ENCODE measurements at places on chromosomes 2 and 18. TPM values are rescaled to one million over a fixed set of nuclear protein-coding genes. Genes with fewer than 3 reads are reported as not detected.

DNA sequence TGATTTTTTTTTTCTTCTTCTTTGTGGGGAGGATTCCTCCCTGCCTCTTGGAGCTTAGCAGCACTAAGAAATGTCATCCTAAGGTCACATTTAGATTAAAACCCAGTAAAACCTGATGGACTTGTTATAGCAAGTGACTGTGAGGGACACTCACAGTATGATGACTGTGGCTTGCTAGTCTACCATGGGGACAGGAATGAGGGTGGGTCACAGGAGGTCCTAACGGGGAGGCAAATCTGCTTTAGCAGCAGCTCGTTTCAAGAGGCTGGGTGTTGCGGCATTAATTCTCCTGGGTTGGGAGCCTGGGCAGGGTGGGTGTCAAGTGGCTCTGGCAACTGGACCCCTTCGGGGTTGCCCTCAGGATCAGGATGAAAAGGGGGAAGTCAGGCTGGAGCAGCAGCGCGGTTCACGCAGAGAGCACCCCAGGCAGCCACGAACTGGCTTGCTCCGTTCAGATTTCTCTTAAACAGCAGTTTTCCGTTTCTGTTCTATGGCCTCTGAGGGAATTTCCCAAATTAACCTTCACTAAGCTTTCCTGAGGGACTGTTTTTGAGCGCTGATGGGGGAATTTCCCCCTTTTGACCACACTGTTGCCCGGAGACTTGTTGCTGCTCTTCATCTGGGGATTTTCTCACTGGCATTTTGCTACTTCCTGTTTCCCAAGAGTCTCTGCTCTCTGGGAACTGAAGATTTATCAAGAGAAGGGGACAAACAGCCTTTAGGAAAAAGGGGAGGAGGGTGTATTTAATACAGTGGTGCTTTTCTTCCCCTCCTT, 59.8 kb upstream of the PELI1 start:
- peak overlapping the region; percentile 86 for H3K27ac ChIP-seq
- no peaks in the 10 kb centered on the region for H3K27me3 ChIP-seq
- H3K36me3 ChIP-seq = no peaks in the 10 kb centered on the region
- DNase-seq = peak; percentile 30
- peaks cover 40% of the 10 kb centered on the region for H3K4me1 ChIP-seq

Gene PAX8
- total RNA-seq = not detected

GRCh38 chr18:13629841-13630715, 96.3 kb downstream of the FAM210A start:
- H3K4me1 ChIP-seq = peaks cover 32% of the 10 kb centered on the region
- H3K27me3 ChIP-seq = no peaks in the 10 kb centered on the region
- H3K36me3 ChIP-seq = no peaks in the 10 kb centered on the region
- no peak overlapping the region for H3K27ac ChIP-seq

GRCh38 chr2:239443666-239444567, 43.1 kb upstream of the HDAC4 start:
- no peak overlapping the region for H3K4me3 ChIP-seq
- DNase-seq = no peak
- peaks cover 23% of the 10 kb centered on the region for H3K4me1 ChIP-seq
- peaks cover 28% of the 10 kb centered on the region for H3K27me3 ChIP-seq
- no peak overlapping the region for H3K27ac ChIP-seq

Gene DTNA
- total RNA-seq = 173 TPM

GRCh38 chr18:36572135-36572856, 256.5 kb downstream of the TPGS2 start:
- H3K27me3 ChIP-seq = no peaks in the 10 kb centered on the region
- no peaks in the 10 kb centered on the region for H3K36me3 ChIP-seq
- no peak overlapping the region for H3K27ac ChIP-seq
- H3K4me3 ChIP-seq = no peak overlapping the region

DNA sequence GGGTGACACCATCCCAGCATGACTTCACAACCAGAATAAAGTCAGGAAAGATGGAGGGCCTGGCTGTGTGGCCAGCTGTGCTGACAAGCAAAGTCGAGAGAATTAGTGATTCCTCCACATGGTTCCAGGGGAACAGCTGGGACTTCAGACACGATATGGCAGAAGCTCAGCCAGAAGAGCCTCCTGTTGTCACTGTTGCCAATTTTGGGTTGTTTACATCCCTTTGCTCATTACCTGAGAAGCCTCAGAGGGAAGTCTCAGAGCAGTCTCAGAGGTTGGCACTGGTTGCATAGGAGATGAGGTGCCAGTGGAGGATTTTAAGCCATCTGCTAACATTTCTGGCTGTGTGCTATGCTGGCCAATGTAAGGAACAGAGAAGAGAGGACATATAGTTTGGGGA, 16.0 kb downstream of the LINC00305 start:
- H3K4me1 ChIP-seq = no peaks in the 10 kb centered on the region
- H3K4me3 ChIP-seq = no peak overlapping the region
- no peak for DNase-seq
- H3K27ac ChIP-seq = no peak overlapping the region

DNA sequence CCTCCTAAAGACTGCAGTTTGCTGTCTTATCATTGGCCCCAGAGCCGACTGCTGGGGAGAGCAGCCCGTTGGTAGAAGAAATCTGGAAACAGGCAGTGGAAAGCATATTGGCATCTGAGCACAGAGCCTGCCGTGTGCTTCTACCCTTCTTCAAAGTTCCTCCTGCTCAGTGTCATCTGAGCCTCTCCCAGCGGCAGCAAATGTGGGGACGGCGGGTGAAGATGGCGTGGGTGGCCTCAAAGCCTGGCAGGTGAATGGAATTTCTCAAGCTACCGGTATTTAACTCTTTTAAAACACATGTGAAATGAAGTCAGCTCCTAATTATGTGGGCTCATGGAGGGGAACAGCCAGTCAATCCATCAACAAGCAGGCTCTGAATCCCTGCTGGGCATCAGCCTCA, 181.6 kb upstream of the PXDN start:
- DNase-seq = no peak
- H3K4me3 ChIP-seq = no peak overlapping the region
- no peaks in the 10 kb centered on the region for H3K27me3 ChIP-seq
- no peaks in the 10 kb centered on the region for H3K36me3 ChIP-seq
- H3K27ac ChIP-seq = no peak overlapping the region

DNA sequence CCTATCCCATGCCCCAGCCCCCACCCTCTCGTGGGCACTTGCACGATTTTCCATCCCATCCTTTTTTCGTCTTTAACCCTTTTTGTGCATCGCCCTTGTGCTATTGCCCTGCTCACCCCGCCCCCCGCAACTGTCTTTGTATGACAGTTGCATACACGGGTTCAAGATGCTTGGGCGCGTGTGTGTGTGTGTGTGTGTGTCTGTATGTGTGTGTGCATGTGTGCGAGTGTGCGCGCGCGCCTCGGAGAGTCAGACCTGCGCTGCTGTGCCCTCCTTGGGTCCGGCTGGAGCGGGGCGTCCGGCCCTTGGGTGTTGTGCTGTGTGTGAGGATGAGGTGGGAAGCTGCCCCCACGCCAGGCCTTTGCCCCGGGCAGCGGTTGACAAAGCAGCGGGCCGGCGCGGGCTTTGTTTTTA, 230.7 kb downstream of the HAUS1 start:
- peak overlapping the region; percentile 64 for H3K4me3 ChIP-seq
- no peak overlapping the region for H3K27ac ChIP-seq
- peaks cover 22% of the 10 kb centered on the region for H3K4me1 ChIP-seq
- no peaks in the 10 kb centered on the region for H3K36me3 ChIP-seq
- H3K27me3 ChIP-seq = no peaks in the 10 kb centered on the region
- DNase-seq = peak; percentile 28

GRCh38 chr2:54047091-54047490, 68.3 kb upstream of the ACYP2 start:
- no peak overlapping the region for H3K27ac ChIP-seq
- peaks cover 3% of the 10 kb centered on the region for H3K4me1 ChIP-seq
- no peak for DNase-seq
- H3K27me3 ChIP-seq = no peaks in the 10 kb centered on the region
- H3K36me3 ChIP-seq = no peaks in the 10 kb centered on the region

Gene ITGB6
- 1.9 TPM for total RNA-seq

Gene C2orf76
- 7.5 TPM for total RNA-seq

DNA sequence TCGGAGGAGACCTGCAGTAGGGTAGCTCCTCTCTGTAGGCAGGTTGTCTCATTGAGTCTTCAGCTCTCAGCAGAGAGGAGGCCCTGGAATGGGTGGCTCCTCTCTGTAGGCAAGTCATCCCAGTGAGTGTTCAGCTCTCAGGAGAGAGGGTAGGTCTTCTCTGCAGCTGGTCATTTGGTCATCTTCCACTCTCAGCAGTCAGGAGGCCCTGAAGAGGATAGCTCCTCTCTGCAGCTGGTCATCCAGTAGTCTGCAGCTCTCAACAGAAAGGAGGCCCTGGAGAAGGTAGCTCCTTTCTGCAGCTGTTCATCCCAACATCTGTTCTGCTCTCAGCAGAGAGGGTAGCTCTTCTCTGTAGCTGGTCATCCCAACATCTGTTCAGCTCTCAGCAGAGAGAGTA, 26.0 kb upstream of the RUFY4 start:
- no peak overlapping the region for H3K4me3 ChIP-seq
- H3K36me3 ChIP-seq = no peaks in the 10 kb centered on the region
- no peak overlapping the region for H3K27ac ChIP-seq
- H3K27me3 ChIP-seq = no peaks in the 10 kb centered on the region

DNA sequence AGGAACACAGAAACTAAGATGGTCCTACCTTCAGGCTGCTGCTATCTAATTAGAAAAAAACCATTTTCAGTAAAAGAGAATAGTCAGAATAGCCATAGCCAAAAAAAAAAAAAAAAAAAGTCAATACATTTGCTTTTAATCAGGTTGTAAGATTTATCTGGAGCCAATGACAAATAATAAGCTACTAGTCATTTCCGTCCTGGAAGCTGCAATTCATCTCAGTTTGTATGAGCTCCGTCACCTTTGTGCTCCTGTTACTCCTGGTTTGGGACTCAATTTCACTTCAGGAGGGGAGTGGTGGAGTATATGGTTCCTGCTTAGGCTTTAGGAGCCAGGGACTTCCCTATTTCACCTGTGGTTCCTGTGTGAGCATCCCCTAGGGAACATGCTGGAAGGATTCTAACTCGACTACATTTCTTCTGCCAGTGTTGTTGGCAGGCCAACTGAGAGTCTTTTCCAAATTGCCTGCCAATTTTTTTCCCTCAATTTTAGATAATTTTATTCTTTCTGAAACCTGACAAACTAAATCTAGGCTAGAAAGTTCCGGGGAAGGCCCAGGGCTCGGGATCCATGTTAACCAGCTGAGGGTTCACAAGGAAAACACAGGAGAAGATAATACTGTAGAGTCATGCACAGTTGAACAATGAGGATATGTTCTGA, 481.8 kb downstream of the DLGAP1 start:
- no peak overlapping the region for H3K27ac ChIP-seq
- no peaks in the 10 kb centered on the region for H3K27me3 ChIP-seq
- H3K36me3 ChIP-seq = no peaks in the 10 kb centered on the region
- peaks cover 4% of the 10 kb centered on the region for H3K4me1 ChIP-seq

Gene GALR1
- not detected for total RNA-seq

GRCh38 chr2:174004905-174005605, 39.9 kb upstream of the SP3 start:
- H3K27ac ChIP-seq = peak overlapping the region; percentile 78
- H3K4me3 ChIP-seq = no peak overlapping the region
- peaks cover 4% of the 10 kb centered on the region for H3K4me1 ChIP-seq
- no peaks in the 10 kb centered on the region for H3K36me3 ChIP-seq

- DNase-seq = no peak
- no peak overlapping the region for H3K4me3 ChIP-seq
- no peak overlapping the region for H3K27ac ChIP-seq
- peaks cover 14% of the 10 kb centered on the region for H3K4me1 ChIP-seq
- no peaks in the 10 kb centered on the region for H3K36me3 ChIP-seq
- H3K27me3 ChIP-seq = peaks cover 6% of the 10 kb centered on the region
Measured at GRCh38 chr18:32298171-32298667, 108.4 kb downstream of the MEP1B start.

DNA sequence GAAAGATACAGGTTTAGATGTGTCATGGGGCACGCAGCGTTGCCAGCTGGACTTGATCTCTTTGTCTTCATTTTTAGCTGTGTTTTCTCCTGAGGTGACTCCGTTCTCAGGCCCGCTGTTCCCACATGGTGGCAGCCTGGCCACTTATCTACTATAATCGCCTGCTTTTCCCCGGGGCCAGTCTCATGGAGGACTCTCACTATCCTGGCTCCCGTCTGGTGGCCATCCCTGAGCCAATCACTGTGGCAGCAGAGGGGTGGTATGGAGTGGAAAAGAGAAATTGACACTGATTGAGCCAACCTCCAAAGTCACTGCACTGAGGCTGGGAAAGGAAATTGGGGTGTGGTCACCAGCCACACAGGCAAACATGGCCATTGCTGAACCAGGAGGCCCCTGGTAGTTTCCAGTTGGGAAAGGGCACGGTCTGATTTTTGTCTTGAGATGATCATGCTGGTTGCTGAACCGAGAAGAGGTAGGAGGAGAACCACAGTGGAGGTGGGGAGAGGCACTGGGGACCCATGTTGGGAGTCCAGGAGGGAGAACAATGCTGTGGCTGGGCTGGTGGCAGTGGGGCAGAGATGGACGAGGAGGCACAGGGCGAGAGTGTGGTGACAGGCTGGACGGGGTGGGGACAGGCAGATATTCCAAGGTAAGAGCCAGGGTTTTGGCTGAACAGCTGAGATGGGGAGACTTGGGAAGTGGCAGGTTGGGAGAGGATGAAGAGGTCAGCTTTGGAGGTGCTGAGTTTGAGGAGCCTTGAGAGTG, 45.6 kb downstream of the KCNIP3 start:
- no peak overlapping the region for H3K27ac ChIP-seq
- H3K4me3 ChIP-seq = no peak overlapping the region
- H3K4me1 ChIP-seq = peaks cover 8% of the 10 kb centered on the region
- no peak for DNase-seq
- no peaks in the 10 kb centered on the region for H3K36me3 ChIP-seq

DNA sequence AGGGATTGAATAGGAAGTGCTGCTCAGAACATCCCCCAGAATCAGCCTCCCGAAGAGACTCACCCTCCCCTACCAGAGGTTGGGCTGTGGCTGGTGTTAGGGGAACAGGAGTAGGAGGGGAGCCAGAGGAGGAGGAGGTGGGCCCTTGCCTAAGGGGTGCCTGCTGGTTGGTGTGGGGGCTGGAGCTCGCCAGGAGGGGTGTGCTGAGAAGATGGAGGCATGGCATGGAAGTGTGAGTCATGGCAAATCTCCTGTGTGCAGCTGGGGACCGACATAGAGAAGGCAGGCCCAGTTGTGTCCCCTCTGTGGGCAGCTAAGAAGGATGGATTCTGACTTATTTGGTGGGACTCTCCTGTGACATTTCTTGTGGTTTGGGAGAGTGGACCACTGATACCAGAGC, 73.7 kb downstream of the DGKD start:
- H3K36me3 ChIP-seq = peaks cover 3% of the 10 kb centered on the region
- H3K4me3 ChIP-seq = no peak overlapping the region
- H3K27me3 ChIP-seq = no peaks in the 10 kb centered on the region
- peak overlapping the region; percentile 73 for H3K27ac ChIP-seq
- peaks cover 63% of the 10 kb centered on the region for H3K4me1 ChIP-seq
- DNase-seq = no peak

Gene MDH1B
- total RNA-seq = 0.93 TPM

DNA sequence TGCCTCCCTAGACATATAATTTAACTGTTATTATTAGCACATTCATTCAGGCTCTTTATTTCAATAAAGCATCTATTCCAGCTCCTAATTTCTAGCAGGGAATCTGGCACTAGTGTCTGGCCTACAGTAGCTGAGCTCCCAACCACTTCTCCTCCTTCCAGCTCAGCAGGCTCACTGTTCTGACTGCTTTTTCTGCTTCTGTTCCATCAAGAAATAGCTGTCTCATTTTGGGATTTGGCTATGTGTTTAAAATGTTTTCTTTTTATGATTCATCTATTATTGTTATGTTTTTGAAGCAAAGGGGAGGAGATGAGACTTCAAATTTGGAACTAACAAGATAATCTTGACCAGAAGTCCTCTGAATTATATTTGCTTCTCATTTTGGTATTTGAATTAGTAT, 172.7 kb upstream of the SMAD7 start:
- no peak for DNase-seq
- no peaks in the 10 kb centered on the region for H3K27me3 ChIP-seq
- H3K27ac ChIP-seq = no peak overlapping the region
- no peaks in the 10 kb centered on the region for H3K4me1 ChIP-seq
- no peaks in the 10 kb centered on the region for H3K36me3 ChIP-seq

All from heart right ventricle (tissue), 16 donors.